ENCODE measurements at places on chromosomes 7 and 10.

DNA sequence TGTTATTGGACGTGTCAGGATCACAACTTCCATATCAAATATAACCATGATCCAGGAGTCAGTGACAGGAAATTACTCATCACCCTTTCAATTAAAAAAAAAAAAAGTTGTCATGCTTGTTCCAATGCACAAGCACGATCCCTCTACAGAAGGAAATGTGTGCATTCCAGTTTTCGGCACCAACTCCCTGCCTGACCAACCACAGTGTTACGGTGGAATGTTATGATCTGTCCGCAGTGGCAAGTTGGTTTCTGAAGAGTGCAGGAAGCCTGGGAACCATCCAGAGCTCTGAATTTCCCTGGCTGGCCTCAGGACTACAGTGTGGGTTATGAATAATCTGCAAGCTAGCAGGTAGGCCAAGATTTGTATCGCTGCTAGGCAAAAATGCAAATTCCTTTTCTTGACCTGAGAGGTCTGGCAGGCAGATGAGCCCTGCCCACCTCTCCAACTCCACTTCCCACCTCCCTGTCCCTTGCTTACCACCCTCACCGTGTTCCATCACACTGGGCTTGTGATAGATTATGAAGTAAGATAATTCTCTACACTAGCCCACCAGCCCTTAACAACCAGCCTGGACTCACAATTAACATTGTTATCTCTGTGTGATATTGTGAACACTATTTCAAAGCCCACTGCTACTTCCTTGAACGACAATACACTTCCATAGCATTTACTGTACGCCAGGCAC lies 20.4 kb downstream of the FRMPD2 start:
- no peak for DNase-seq

GRCh38 chr10:23403278-23403677 lies 35.6 kb upstream of the OTUD1 start:
- DNase-seq, result no peak

DNA sequence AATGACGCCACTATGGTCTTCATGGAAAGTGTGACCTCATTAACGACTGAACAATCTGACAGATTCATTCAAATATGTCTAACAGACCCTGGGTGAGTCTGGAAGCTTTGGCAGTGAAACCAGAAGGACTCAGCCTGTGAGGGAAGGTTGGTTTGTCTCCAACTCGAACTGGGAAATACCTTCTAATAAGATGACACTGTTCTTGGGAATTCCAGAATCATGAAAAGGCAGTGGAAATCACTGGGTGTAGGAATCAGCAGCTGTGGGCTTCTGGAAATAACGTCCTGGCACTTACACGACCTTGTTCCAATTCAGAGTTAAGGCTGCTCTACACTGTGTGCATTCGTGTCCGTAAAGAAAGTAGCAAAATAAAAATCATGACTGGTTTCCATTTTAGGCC lies 75.1 kb downstream of the DGKI start:
- no peak for DNase-seq

DNA sequence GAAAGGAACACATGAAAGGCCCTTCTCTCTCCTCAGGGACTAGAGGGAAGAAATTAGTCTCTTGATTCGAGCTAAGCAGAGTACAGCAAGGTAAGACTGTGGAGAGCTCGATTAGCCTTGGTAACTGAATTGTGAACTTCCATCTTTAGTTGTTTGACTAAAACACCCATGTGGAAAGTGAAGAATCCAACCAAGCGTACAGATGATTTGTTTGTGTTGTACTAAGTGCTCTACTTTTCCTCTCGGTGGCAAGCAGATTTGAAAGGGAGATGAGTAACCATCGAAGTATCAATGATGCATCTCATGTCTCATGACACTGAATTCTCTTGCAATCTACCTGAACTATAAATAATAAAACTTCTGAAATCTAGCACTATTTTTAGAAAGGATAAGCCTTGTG lies 80.7 kb downstream of the FZD1 start:
- DNase-seq, result no peak

- no peak for DNase-seq
Measured at GRCh38 chr10:89550509-89550908, 15.1 kb upstream of the SLC16A12 start.

GRCh38 chr10:122551450-122551849 lies 9.1 kb upstream of the DMBT1 start:
- DNase-seq, result no peak

- no peak for DNase-seq
Measured at GRCh38 chr7:110669410-110669809, 421.5 kb upstream of the LRRN3 start.

DNA sequence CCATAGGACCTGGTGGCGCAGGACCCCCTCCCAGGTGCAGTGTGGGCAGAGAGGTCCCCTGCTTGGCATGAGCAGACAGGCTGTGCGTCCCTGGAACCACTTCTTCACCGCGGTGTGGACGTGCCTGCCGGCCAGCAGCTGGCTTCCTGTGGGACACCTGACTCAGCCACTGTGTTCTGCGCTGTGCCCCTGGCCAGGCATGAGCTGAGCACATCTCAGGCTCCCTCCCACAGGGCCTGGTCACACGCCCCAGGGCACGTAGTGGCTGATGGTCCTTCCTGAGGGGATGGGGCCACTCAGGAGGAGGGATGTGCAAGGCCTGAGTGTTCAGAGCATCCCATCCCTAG lies 3.5 kb upstream of the DEPP1 start:
- no peak for DNase-seq

Data from NCI-H146 (cell line).